CD4-positive, alpha-beta T cell treated with Interferon alpha-2 for 1 hour (primary cell): ENCODE measurements at places on chromosomes 2 and 18.

- no peak for DNase-seq
These were observed 288.6 kb upstream of the FIGN start for GRCh38 chr2:164024396-164024795.

GRCh38 chr18:48824231-48824970 lies 126.4 kb downstream of the SMAD7 start:
- DNase-seq: no peak

GRCh38 chr2:17845806-17846205 lies 29.5 kb downstream of the MSGN1 start:
- DNase-seq: no peak

- DNase-seq: no peak
These were observed 1.4 kb upstream of the ZNF804A start for GRCh38 chr2:184596819-184597411.

DNA sequence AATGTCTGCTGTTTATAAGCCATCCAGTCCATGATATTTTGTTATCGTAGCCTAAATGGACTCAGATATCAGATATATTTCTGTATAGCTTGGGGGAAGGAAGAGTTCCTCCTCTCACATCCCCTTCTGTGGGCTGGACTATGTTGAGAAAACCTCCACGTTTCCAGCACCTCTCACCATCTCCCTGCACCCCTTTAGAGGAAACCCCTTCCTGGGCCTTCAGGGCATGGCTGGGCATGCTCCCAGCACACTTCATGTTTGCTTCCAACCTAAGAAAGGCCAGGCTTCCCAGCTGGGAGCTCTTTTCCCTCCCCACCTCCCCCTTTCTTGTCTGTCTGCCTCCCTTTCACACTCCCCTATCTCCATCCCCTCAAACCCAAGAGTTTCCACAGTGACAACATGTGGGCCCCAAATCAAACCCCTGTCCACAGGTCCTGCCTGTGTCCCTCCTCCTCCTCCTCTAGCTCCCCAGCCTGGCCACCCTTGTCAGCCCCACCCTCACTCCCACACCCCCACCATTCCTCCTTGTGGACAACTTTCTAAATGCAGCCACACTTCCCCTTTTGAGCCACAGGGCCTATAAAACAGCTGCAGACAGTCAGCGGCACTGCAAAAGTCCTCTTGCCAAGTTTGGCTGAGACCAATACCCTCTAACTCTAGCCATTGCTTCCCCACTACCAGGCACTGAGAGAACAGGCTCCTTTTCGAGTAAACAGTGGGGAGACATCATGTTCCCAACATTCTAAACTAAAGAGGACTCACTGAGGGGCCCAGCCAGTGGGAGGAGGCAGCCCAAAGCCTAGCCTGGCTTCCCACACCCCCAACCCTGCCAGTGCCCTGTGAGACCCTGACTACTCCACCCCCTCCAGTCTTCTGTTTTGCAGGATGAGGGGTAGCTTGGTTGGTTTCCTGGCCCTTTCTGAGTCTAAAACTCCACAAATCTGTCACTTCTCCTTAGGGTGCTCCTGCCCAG lies 120.5 kb downstream of the ZFP36L2 start:
- peak; percentile 43 for DNase-seq

- no peak for DNase-seq
These were observed 148.4 kb upstream of the SPRED2 start for GRCh38 chr2:65580824-65581223.

GRCh38 chr2:219643788-219644398 lies 16.5 kb downstream of the SLC4A3 start:
- no peak for DNase-seq

DNA sequence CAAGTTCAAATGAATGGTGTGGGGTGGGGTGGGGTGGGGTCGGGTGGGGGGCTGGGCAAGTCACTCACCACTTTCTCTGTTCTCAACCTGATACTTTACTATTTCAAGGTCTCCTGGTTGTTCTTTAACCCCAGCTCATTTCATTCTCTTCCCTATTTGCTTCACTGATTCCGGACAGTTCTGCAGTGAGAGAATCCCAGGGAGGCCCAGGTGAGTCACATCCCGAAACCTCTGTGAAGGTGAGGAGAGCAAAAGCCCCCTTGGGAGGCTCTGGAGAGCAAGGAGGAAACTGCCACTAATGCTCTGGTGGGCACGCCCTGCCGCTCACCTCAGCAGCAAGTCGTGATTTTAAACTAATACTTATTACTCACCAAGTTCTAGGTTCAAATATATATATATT lies 8.9 kb downstream of the EDAR start:
- no peak for DNase-seq

GRCh38 chr2:170764880-170765261 lies 5.3 kb upstream of the ERICH2 start:
- no peak for DNase-seq

DNA sequence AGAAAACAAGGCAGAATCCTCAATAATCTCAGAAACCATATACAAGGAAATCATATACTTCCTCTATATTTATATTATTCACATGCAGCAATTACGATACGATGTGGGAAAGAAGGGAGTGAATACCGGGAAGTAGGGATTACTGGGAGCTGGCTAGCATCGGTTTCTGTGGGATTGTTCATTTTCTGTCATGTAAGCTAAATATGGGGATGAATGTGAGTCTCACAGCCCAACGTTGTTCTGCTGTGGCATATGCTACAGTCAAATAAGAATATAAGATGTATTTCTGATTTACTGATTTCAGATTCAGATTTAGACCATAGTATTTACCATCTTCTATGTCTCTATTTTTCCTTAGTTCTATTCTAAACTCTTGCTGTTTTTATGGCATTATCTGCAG lies 113.6 kb downstream of the EVA1A start:
- DNase-seq: no peak

DNA sequence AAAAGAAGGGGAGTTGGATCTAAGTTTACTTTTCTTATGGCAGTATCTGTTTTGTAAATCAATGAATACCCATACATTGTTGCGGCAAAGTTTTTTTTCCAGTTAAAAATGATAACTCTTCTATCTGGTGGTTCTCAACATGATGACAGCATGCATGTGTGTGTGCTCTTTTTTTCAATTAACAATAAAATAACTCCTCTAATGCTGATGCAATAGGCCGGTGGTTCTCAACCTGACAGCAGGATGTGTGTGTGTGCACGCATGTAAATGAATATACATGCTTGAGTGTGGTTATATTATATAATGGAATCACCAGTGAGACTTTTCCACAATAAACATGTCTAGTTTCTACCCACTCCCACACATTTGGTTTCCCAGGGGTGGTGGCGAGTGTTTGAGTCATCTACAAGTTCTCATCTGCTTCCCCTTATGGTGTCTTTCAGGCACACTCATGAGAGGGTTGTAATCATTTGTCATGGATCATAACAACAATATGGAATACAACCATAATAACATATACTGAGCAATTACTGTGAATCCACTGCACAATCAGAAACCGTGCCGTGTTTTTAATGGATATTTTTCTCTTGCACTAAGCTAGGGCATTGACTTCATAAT lies 31.2 kb downstream of the PARD3B start:
- DNase-seq: no peak

DNA sequence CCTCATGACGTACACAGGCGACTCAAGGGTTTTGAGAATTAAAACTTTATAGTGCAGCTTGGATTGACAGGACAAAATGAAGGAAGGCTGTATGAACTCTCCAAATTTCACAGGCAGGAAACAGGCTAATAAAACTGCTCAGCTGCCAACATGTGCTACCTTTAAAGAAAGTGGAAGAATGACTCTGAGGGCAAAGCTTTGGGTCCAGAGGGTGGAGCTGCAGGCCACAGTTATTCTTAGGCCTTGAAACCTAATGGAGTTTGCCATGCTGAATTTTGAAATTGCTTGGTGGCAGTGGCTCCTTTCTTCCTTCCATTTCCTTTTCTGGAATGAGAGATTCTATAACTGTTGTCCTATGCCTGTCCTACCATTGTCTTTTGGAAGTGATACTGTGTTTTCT lies 34.8 kb downstream of the HAT1 start:
- DNase-seq: peak; percentile 2

DNA sequence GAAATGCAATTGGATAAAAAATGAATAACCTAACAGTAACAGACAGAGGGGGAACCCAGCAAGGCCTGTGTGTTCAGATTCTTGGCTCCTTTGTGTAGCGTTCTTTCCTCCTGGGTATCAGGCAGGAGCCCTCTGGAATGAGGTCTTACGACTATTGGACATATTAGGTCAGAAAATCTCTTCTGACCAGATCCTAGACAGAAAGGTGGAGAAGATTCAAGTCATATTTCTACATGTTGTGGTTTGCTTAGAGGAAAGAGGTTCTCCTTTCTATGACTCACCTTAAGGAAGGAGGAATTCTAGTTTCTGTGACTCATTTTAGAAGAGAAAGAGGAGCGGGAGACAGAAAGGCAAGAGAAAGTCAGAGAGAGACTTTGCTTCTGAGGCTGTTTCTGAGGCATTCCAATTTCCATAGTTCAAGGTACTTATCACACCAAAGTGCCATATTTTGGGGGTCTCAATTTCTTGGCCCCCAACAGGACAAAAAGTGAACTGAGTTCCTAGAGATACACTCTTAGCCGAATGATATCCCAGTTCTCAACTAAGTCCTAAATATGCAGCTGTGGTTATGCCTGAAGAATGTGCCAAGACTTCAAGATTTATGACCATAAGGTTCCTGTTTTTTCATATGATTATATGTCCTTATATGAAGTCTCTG lies 618.6 kb downstream of the ZEB2 start:
- no peak for DNase-seq
